T-cell (primary cell): ENCODE measurements at places on chromosomes 11 and 22. TPM values are rescaled to one million over a fixed set of nuclear protein-coding genes. Genes with fewer than 3 reads are reported as not detected.

DNA sequence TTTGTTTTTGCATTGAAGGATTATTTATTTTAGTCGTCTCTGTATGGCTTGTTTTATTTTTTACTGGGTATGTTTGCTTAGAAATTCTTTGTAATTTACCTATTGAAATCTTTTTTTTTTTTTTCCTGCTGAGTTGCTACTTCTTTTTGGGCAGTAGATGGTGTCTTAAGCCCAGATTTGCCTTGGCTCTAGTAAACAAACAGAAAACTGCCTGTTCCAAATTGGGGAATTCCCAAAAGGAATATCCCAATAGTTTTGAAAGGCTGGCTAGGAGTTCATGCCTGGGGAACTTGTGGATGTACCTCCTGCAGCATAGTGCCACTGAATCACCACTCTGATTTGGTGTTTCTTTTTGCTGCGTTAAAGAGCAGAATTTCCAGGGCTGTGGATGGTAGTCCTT, 17.7 kb downstream of the PAMR1 start:
- no peak overlapping the region for H3K4me3 ChIP-seq
- H3K4me1 ChIP-seq, result no peaks in the 10 kb centered on the region
- no peak overlapping the region for H3K27ac ChIP-seq
- H3K36me3 ChIP-seq, result no peaks in the 10 kb centered on the region
- H3K27me3 ChIP-seq, result no peaks in the 10 kb centered on the region

DNA sequence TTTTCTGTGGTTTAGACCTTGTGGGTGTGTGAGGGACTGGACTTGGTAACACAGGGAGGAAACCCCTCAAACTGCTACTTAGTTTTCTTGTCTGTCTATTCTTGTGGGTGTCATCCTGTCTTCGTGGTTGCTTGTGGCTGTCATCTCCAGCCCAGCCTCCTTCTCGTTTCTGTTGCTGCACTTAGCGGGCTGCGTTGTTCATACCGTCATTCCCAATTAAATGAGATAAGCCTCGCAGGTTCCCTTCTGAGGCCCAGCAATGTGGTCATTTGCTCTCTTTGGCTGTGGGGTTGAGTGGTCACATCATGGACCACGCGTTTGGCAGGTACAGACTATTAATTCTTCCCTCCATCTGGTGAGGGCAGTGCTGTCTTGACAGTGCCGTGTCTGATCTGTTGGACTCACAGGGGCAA, 18.8 kb downstream of the PANX1 start:
- H3K27me3 ChIP-seq, result no peaks in the 10 kb centered on the region
- no peaks in the 10 kb centered on the region for H3K36me3 ChIP-seq
- no peak overlapping the region for H3K27ac ChIP-seq
- no peak for DNase-seq

DNA sequence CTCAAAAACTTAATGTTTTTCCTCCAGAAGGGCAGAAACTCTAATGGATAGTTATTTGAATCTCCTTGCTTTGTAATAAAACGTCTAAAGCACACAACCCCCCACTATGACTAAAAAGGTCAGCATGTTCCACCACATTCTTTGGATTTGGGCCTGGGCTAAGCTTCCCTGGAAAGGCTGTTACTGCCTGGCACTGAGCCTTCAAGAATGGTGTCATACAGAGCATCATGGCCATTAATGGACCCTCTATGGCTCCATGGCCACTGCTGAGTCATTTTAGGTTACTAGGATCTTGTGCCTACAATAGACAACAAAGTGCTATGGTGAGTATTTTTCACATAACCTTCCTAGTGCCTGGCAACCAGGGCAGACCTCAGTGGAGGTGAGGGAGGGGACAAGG, 242.6 kb upstream of the FAT3 start:
- H3K36me3 ChIP-seq, result no peaks in the 10 kb centered on the region
- DNase-seq, result no peak
- no peaks in the 10 kb centered on the region for H3K4me1 ChIP-seq
- H3K27me3 ChIP-seq, result no peaks in the 10 kb centered on the region

Gene OR52I2
- total RNA-seq, result not detected

Gene CABP4
- total RNA-seq, result 12.0 TPM

GRCh38 chr11:117144477-117145392, 648 bp downstream of the PAFAH1B2 start:
- H3K4me3 ChIP-seq, result peak overlapping the region; percentile 94
- peak overlapping the region; percentile 72 for H3K27ac ChIP-seq
- H3K36me3 ChIP-seq, result peaks cover 2% of the 10 kb centered on the region
- no peaks in the 10 kb centered on the region for H3K27me3 ChIP-seq

DNA sequence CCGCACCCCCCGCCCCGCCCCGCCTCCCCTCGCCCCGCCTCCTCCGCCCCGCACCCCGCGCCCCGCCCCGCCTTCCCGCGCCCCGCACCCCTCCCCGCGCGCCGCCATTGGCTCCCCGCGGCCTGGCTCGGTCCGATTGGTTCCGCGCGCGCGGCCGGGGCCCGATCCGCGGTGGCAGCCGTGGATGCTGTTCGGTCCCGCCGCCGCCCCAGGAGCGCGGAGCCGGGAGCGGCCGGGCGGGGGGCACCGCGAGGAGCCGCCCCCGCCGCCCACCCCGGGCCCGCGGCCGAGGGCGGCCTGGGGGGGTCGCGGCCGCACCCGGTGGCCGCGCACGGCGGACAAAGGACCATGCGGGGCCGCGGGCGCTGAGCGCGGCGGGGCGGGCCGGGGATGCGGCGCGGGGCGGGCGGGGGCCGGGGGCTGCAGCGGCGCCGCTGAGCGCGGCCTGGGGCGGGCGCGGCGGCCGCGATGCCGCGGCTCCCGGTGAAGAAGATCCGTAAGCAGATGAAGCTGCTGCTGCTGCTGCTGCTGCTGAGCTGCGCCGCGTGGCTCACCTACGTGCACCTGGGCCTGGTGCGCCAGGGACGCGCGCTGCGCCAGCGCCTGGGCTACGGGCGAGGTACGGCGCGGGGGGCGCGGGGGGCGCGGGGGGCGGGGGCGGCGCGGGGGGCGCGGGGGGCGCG, at the start of gene B4GALNT4:
Gene B4GALNT4 (plus strand): TSS at position 164 of the 683 bp plus-strand sequence. CDS start 305 bp downstream, at position 469.
- no peaks in the 10 kb centered on the region for H3K27me3 ChIP-seq
- DNase-seq, result no peak
- no peaks in the 10 kb centered on the region for H3K36me3 ChIP-seq
- H3K4me3 ChIP-seq, result no peak within 1 kb of the TSS
- peaks cover 28% of the 10 kb centered on the region for H3K4me1 ChIP-seq

DNA sequence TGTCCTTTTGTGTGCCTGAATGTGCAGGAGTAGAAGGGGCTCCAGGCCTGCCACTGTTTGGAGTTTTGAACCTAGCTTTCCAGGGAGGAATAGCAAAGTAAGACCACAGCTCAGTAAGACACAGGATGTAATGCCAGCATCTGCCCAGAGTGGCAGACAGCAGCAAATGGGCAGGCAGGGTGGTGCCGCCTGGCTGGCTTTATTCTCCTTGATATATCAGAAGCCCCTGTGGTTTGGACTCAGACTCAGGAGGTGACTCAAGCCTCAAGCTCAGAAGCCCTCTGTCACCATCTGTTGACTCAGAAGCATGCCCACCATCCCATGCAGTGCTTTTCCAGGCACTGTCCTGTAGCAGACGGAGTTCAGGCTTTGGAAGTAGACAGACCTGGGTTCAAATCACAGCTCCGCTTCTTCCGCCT, 72.7 kb upstream of the TTC12 start:
- H3K4me1 ChIP-seq, result no peaks in the 10 kb centered on the region
- H3K4me3 ChIP-seq, result no peak overlapping the region
- H3K36me3 ChIP-seq, result no peaks in the 10 kb centered on the region
- H3K27ac ChIP-seq, result no peak overlapping the region
- peaks cover 5% of the 10 kb centered on the region for H3K27me3 ChIP-seq

DNA sequence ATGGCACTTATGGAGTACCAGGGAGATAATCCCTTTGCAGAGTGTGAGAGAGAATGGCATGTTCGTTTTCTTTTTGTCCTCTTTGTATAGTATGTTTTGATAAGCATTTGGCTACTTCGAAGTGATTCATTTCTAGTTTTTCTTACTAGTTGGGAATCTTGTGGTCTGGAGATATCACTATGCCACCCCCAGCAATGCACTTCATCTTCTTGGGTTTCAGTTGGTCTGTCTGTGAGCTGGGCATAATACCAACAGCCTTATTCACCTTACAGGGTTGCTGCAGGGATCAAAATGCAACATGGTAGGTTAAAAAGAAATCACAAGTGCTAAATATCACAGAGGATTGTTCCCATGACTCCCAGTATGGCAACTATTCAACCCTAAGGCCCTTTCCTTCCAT, 387.8 kb upstream of the CADM1 start:
- H3K27ac ChIP-seq, result no peak overlapping the region
- H3K36me3 ChIP-seq, result no peaks in the 10 kb centered on the region
- no peak overlapping the region for H3K4me3 ChIP-seq
- H3K27me3 ChIP-seq, result no peaks in the 10 kb centered on the region
- no peaks in the 10 kb centered on the region for H3K4me1 ChIP-seq

DNA sequence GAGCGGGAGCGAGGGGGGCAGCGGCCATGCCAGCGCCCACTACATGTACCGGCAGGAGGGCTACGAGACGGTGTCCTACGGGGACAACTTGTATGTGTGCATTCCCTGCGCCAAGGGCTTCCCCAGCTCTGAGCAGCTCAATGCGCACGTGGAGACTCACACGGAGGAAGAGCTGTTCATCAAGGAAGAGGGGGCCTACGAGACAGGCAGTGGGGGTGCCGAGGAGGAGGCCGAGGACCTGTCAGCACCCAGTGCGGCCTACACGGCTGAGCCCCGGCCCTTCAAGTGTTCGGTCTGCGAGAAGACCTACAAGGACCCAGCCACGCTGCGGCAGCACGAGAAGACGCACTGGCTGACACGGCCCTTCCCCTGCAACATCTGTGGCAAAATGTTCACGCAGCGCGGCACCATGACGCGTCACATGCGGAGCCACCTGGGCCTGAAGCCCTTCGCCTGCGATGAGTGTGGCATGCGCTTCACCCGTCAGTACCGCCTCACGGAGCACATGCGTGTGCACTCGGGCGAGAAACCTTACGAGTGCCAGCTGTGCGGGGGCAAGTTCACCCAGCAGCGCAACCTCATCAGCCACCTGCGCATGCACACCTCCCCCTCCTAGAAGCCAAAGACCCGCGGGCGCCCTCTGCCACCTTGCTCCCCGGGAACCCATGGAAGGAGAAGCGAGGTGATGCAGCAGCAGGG, 20.9 kb upstream of the TMEM191C start:
- DNase-seq, result no peak
- H3K36me3 ChIP-seq, result peaks cover 28% of the 10 kb centered on the region
- no peak overlapping the region for H3K27ac ChIP-seq
- H3K27me3 ChIP-seq, result no peaks in the 10 kb centered on the region

DNA sequence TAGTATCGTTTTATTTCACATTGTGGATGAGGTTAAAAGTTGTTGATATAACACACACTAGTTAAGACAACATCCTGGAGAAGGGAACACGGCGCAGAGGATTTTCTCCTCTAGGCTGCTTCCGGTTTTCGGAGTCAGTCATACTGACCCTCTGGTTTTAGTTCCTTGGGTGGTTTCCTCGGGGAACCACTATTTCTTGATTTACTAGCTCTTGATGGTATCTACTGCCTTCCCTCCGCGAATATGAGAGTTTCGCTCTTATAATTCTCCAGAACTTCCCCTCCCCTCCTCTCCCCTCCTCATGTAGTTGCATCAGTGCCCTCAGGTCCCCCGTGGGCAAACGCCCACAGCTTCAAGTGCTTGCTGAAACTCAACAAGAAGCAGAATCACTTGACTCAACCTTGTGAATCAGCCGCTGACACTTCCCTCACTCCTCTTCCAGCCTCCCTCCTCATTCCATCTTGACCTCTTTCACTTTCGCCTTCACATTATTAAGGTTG, 15.9 kb upstream of the APOBEC3A start:
- DNase-seq, result no peak
- peaks cover 13% of the 10 kb centered on the region for H3K4me1 ChIP-seq
- peaks cover 62% of the 10 kb centered on the region for H3K27me3 ChIP-seq
- no peak overlapping the region for H3K27ac ChIP-seq
- H3K36me3 ChIP-seq, result no peaks in the 10 kb centered on the region
- H3K4me3 ChIP-seq, result peak overlapping the region; percentile 30

Gene CXCR5
- 10.6 TPM for total RNA-seq

DNA sequence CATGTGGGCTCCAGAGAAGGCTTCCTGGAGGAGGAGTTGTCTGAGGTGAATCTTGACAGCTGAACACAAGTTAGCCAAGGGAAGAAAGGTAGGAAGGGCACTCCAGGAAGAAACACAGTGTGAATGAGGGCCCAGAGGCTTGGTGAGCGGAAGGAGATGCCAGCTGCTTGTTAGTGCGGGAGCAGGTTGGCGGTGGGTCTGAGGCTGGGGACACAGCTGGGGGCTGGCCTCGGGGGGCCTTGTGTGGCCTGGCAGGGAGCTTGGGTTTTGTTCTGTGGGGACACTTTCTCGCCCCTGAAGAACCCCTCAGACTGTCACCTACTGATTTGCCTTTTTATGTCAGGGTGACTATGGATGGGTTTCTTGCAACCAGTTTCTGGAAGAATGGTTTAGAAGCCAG, 160.0 kb downstream of the ST3GAL4 start:
- no peaks in the 10 kb centered on the region for H3K4me1 ChIP-seq
- no peaks in the 10 kb centered on the region for H3K27me3 ChIP-seq
- H3K4me3 ChIP-seq, result no peak overlapping the region
- H3K36me3 ChIP-seq, result no peaks in the 10 kb centered on the region
- DNase-seq, result no peak

GRCh38 chr11:69104856-69105395, 50.8 kb upstream of the SMIM38 start:
- peaks cover 4% of the 10 kb centered on the region for H3K4me1 ChIP-seq
- DNase-seq, result no peak
- no peak overlapping the region for H3K27ac ChIP-seq
- no peak overlapping the region for H3K4me3 ChIP-seq

Gene RNF141
- 15.1 TPM for total RNA-seq

DNA sequence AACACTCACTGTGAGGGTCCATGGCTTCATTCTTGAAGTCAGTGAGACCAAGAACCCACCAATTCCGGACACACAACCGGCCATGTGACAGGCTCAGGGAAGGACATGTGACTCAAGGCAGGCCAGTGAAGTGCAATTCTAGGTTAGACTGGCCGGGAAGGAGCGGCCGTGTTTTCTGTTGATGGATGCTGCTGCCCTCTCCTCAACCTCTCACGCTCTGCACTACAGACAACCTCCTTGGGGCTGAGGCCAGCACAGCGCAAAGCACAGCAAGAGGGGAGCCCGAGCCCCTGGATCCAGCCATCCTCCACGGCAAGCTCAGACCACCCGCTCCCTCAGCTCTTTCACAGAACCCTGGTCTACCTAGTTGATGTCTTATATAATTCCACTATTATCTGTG, 2.8 kb downstream of the NUDT8 start:
- H3K27me3 ChIP-seq, result no peaks in the 10 kb centered on the region
- no peaks in the 10 kb centered on the region for H3K36me3 ChIP-seq
- H3K4me1 ChIP-seq, result no peaks in the 10 kb centered on the region
- H3K4me3 ChIP-seq, result no peak overlapping the region
- no peak for DNase-seq

DNA sequence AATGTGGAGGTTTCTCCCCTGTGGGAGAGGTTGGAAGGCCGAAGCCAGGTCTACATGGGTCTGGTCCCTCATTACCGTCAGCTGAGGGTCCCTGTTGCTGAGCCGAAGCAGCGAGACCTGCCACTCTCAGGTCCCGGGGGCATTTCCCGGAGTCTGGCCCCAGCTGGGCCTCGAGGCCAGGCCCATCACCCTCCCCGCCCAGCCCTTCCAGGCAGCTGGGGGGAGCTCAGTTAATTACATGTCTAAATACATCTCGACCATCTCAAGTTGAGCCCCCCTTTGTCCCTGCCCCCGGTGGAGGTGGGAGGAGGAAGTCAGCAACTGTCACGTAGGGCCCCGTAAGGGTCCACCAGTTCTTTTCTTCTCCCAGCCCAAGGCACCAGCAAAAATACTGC, 3.6 kb downstream of the CDKN1C start:
- DNase-seq, result no peak
- peaks cover 23% of the 10 kb centered on the region for H3K4me1 ChIP-seq
- no peaks in the 10 kb centered on the region for H3K27me3 ChIP-seq
- no peak overlapping the region for H3K27ac ChIP-seq

GRCh38 chr22:49368976-49369725, 458.5 kb downstream of the BRD1 start:
- H3K27ac ChIP-seq, result no peak overlapping the region
- H3K4me3 ChIP-seq, result no peak overlapping the region
- H3K27me3 ChIP-seq, result no peaks in the 10 kb centered on the region
- no peaks in the 10 kb centered on the region for H3K36me3 ChIP-seq

Gene GAL3ST3
- 0.18 TPM for total RNA-seq

Gene LRRC74B
- total RNA-seq, result 0.16 TPM
